ENCODE measurements at places on chromosomes 5 and 9.
A peak's percentile ranks its signal among the peaks of the same experiment; 100 is the strongest.

- no peak for DNase-seq
These were observed 49.0 kb upstream of the TNPO1 start for GRCh38 chr5:72767289-72768010.

- peak; percentile 19 for DNase-seq
These were observed 48.1 kb downstream of the VAV2 start for GRCh38 chr9:133943781-133944745.

DNA sequence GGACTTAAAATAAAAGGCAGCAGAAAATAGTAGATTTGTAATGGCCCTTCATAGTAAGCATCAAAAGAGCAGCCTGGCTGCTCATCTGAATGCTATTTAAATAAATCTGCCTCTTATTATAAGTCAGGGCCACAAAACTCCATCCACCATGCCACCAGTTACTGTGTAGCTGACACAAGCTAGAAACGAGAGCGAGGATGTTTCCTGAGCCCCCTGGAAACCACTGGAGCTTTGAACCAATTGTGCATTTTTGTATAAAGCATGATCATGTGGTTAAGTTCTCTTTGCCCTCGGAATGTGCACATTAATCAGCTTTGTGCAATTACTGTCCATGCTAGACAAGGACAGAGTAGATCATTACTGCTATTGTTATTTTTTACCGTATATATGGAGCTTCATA, 17.4 kb downstream of the SLC24A2 start:
- DNase-seq: no peak

GRCh38 chr5:11955331-11955730, 51.1 kb upstream of the CTNND2 start:
- DNase-seq: peak; percentile 8

DNA sequence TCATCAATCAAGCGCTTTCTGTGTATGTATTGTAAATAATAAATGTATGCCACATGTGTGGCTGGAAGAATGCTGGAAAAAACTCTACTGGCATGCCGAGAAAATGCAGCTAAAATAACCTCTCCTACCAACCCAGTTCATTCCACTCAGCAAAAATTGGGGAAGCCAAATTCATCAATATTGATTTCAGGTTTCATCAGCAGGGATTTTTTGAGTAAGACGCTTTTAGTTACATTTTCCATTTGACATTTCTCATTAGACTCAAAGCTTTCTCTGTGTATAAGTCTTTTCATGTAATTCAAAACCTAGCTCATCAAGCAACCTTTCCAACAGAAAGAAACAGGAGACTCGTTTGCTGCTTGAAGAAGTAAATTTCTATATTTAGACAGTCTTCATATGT, 338.1 kb downstream of the DMRT2 start:
- DNase-seq: no peak

- DNase-seq: peak; percentile 90
These were observed 39.8 kb downstream of the NEK6 start for GRCh38 chr9:124297551-124297901.

- peak; percentile 87 for DNase-seq
These were observed 106.7 kb downstream of the MCTP1 start for GRCh38 chr5:95178046-95178651.

- no peak for DNase-seq
These were observed 341.8 kb downstream of the PIK3R1 start for GRCh38 chr5:68557162-68557936.

DNA sequence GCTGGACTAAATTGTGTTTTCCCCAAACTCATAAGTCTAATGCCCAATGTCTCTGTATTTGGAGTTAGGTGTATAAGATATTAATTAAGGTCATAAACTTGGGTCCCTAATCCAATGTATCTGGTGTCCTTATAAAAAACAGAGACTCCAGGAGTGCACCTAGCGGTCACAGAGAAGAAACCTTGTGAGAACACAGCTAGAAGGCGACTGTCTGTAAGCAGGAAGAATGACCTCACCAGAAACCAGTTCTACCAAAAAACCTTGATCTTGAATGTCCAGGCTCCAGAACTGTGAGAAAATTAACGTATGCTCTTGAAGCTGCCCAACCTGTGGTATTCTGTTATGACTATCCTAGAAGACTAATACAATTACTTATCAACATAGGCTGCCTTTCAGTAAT, 591.7 kb upstream of the PTPRD start:
- no peak for DNase-seq

GRCh38 chr9:121902461-121903135, 190.5 kb downstream of the TTLL11 start:
- DNase-seq: peak; percentile 98

- no peak for DNase-seq
These were observed 53.8 kb upstream of the SNX2 start for GRCh38 chr5:122721127-122721526.

GRCh38 chr5:129904667-129905472, 605 bp downstream of the CHSY3 start:
- DNase-seq: no peak

DNA sequence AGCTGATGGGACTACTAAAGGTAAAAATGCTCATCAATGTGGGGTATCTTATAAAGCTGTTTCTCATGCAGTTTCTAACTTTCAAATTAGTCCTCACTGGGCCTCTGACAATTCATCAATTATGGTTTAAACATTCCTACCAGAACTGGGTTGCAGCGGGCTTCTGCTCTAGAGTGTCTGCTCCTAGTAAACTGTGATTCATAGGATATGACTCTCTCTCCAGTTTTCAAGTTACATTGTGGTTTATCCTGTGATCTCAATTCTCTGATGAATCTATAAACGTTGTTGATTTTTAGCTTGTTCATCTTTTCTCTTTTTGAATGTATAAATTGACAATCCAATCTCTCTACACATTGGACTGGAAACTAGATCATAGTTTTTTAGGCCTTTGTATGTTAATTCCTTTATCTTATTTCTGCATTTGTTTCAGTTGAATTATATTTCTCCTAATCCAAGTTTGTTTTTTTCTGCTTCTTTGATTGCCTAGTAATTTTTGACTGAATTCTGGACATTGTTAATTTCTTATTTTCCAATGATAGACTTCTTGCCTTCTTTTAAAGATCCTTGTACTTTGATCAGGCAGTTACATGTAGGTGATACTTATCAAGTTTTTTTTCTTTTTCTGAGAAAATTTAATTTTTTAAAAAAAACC, 822.6 kb downstream of the TLE1 start:
- peak; percentile 24 for DNase-seq

DNA sequence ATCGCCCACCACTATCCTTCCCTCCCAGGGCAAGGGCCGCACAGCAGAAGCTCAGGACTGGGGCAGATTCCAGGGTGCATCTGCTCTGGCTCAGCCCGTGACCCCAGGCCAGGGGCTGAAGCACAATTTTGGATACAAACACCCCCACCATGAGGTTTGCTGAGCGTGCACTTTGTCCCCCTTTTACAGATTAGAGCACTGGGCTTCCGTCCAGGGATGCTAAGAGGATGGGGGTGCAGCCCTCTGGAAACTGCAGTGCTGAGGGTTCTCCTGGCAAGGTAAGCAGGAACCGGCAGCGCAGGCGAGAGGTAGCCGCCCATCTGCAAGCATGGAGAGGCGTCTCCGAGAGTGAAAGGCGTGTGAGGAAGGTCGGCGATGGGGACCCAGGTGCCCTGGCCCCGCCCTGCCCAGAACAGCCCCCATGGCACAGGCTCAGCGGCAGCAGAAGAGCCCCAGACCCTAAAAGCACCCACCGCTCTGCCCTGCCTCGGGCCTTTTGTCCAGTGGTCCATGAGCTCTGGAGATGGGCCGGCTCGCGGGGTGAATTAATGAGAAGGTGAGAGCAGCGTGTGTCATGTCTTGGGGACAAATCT, 54.5 kb upstream of the OLFM1 start:
- no peak for DNase-seq

DNA sequence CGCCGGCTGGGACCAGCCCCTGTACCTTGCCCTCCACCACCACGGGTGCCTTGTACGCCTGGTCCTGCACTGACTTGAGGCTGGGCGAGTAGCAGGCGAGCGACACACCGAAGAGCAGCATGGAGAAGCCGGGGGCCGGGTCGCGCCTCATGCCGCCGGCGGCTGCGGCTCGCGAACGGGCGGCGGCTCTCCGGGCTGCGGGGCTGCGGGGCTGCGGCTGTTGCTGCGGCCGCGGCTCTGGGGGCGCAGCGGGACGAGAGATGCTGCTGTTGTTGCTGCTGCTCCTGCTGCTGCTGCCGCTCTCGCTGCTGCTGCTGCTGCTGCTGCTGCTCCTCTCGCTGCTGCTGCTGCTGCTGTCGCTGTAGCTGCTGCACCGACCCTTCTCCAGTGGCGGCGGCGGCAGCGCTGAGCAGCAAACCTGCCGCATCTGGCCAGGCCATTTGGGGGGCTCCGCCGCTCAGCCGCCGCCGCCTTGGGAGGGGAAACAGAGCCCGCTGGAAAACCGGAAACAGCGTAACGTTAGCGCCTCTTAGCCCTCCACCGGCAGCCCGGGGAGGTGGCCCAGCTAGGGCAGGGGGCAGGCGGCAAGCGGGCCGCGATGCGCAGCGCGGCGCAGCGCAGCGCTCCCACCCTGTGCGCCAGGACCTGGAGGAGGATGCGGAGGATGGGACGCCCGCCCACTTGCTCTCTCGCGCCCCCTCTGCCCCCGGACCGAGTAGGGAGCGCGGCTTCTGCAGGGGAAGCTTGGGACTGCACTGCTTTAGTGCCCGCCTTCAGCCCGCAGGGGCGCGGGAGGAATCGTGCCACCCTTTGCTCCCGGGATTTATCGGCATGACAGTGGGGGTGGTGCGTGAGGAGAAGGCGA, at the start of gene NRG2:
NRG2 (minus strand) TSS at position 657 of the 865 bp plus-strand sequence.
- DNase-seq: no peak

DNA sequence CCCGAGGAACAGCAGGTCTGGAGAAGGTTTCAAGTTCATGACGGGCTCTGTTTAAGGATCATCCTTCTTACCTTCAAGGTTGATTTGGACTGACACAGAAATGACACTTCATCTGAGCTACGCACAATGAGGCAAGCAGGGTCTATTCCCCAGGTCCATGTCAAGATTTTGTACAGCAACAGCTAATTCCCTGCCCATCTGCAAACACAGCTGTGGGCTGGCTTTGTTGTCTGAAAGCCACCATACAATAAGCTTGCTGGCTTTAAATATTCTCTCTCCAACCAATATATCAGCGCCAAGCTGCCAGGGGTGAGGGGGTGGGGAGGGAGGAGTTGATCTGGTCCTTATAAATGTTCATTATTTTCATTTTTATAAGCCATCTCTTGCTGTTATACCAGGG, 92.0 kb downstream of the OTULIN start:
- no peak for DNase-seq

Measured in non-pigmented ciliary epithelial cell (primary cell).